Activated CD4-positive, alpha-beta T cell treated with anti-CD3 and anti-CD28 coated beads, Interleukin-2, amount 50 U/mL, for 48 hours (primary cell): ENCODE measurements at places on chromosomes 16 and 17.

DNA sequence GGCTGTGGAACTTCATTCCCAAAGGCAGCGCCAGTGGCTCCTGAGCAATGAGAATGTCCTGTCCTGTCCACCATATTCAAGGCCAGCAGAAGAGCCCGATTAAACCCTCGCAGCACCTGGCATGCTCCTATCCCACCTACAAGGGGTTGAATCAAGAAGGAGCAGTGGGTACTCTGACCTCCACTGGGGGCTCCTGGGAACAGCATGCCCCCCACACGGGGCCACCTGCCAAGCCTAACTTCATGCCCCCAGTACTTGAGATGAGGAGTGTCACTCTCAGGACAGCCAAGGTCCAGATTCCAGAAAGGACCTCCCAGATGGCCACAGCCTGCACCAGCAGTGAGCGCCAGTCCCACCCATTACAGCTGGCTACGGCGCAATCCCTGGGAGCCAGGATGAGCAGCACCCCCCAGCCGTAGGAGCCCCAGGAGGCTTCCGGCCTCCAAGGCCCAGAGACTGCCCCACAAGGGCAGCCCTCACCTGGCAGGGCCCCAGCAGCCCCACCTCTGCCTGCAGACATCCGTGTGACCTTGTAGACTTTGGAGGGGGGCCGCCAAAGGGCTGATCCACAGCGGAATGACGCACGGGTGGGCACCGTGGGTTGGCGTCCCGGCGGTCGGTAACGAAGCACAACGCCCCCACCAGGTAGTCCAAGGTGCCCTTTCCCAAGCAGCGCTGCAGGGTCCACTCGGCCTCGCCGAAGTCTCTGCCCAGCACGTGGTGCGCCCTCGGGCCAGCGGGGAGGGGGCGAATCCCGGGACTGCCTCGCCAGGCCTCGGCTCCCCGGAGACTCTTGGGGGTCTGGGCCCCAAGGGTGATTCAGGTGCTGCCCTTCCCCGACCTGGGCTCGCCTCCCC is 1.0 kb upstream of the MPDU1 start:
- no peak for DNase-seq

GRCh38 chr17:80472996-80473395 is 3.4 kb downstream of the NPTX1 start:
- DNase-seq: no peak

GRCh38 chr17:30717291-30718098 is 107.0 kb downstream of the CRLF3 start:
- no peak for DNase-seq

GRCh38 chr17:11551442-11551841 is 46.8 kb upstream of the DNAH9 start:
- no peak for DNase-seq

DNA sequence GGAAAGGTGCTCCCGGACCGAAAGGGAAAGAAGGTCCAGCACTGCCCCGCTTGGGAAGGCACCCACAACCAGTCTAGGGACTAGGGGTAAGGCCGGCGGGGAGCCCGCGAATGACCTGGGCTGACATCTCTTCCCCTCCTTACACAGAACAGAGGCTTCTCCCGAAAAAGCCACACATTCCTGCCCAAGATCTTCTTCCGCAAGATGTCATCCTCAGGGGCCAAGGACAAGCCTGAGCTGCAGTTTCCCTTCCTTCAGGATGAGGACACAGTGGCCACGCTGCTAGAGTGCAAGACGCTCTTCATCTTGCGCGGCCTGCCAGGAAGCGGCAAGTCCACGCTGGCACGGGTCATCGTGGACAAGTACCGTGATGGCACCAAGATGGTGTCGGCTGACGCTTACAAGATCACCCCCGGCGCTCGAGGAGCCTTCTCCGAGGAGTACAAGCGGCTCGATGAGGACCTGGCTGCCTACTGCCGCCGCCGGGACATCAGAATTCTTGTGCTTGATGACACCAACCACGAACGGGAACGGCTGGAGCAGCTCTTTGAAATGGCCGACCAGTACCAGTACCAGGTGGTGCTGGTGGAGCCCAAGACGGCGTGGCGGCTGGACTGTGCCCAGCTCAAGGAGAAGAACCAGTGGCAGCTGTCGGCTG is 1.5 kb downstream of the CNP start:
- no peak for DNase-seq

DNA sequence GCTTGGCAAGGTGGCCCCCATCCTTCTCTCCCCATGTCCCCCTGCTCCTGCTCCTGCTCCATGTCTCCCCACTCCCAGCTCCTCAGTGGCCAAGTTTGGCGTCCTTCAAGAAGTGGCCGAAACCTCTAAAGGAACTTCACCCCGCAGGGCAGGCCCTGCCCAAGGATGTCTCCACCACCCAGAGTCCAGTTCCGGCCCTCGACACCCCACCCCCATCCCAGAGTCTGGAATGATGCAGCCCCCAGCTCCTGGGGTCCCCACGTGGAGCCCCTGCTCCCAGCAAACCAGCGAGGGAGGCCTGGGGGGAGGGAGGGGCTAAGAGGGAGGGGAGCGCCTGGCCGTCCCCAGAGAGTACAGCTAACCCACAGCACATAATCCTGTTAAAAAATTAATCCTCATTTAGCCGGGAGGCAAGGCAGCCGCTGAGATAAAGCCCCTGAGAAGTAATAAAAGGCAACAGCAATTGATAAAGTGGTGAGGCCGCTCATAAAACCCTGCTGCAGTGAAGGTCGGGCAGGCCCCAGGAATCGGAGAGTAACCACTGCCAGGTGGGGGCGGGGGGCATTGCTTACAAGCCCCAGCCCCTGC is 9.9 kb upstream of the ENPP7 start:
- DNase-seq: no peak

DNA sequence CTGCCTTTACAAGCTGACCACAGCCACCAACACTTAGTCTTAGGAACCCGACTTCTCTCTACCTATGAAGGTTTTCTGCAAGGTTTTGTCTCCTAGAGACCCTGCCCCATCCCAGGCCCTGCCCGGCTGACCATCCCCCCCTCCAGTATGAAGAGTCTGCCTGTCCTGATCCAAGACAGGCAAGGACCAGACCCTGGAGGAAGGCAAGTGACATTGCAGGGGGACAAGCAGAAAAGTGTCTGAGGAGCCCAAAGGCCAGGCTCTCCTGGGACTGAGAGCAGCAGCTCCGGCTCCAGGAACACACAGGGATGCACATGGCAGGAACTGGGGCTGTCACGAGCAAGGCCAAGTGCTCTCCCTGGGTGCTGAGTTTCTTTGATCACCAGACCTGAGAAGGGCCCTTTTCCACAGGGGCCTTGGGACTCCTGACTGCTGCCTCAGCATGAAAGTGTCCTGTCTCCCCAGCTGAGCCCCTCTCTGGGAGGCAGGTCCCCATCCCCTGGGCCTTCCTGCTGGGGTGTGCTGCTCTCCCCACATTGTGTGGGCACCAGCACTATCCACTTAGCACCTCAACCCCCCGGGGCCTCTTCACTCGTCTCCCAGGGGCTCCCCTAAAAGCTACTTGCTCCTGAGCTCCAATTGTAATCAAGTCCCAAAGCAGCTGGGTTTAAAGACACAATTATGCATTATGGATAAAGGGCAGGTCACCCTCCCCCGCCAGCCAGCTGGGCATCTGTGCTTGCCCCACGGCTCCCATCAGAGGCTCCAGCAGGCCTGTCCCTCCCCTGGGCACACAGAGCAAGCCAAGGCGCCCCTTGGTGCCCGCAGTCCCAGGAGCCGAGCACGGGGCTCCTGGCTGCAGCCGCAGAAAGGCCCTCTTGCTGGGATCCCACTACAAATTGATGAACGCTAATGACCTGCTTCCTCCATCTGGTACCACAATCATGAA is 11.6 kb upstream of the CACNG4 start:
- no peak for DNase-seq

GRCh38 chr17:80316927-80317705 is 56.5 kb downstream of the RNF213 start:
- DNase-seq: no peak

- no peak for DNase-seq
Measured at GRCh38 chr17:59840329-59841090, 52.2 kb downstream of the TUBD1 start.

DNA sequence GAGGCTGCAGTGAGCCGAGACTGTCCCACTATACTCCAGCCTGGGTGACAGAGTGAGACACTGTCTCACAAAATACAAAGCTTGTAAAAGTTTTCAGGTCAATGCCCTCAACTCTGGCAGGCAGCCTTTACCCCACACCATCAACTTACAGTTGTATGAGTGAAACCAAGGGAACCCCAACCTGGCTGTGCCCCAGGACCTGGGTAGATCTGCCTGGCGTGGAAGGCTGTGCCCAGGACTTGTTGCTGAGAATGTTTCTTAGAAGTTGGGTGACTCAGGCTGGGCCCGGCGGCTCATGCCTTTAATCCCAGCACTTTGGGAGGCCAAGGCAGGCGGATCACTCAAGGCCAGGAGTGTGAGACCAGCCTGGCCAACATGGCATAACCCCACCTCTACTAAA is 7.8 kb downstream of the CES3 start:
- DNase-seq: no peak

GRCh38 chr16:3486506-3487215 is 8.6 kb downstream of the C16orf90 start:
- DNase-seq: no peak

GRCh38 chr16:67843343-67843765 is 1.2 kb downstream of the THAP11 start:
- no peak for DNase-seq

DNA sequence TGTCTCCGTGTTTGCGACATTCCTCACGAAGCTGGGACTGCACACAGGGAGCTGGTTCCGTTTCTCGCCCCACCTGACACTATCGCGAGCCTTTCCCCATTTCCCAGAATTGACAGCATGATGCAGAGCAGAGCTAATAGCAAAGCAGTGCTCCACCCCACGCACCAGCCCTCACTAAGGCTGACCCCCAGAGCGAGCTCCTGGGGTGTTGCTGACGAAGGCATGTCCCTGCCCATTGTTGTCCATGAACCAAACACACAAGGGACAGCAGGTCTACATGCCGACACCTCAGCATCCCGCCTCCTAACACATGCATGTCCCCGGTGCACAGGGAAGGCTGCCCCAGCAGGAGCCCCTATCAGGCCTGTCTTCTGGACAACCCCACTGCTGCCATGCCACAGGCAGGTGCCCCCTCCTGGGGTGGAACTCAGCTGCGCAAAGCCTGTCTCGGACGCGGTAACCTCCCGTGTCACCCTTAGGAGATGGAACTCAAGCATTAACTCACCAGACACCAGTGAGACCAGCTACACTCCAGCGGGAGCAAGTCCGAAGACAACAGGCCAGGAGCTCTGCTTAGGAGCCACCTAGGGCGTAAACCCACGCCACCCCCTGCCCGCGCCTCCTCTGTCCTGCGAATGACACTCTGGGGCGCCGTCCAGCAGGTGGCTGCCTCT is 16.9 kb upstream of the TRAP1 start:
- no peak for DNase-seq

- no peak for DNase-seq
Measured at GRCh38 chr17:59387351-59388068, 56.1 kb downstream of the YPEL2 start.

GRCh38 chr17:73013816-73014663 is 78.4 kb downstream of the SLC39A11 start:
- DNase-seq: no peak

DNA sequence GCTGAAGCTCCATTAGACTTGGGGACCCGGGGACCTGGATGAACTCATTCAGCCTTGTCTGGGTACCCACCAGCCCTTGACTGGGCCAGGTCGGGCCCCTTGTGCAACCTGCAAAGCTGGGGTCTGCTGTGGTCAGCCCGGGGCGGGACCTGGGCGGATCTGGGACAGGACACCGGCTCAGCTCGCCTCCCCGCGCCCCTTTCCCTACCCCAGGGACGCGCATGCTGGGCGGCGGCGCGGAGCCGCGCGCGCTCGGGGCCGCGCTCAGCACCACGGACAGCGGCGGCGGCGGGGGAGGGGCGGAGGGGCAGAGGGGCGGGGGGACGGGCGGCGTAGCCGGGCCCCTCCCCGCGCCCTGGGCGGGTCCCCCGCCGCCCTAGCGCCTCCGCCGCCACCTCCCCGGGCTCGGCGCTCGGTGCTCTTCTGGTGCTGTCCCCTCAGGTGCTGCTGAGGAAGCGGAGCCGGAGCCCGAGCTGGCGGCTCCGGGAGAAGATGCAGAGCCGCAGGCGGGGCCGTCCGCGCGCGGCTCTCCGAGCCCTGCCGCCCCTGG is 7.4 kb downstream of the ACD start:
- no peak for DNase-seq

- no peak for DNase-seq
Measured at GRCh38 chr17:5027916-5028315, 7.3 kb downstream of the SLC52A1 start.

- DNase-seq: peak; percentile 57
Measured at GRCh38 chr17:59329176-59330052, 2.0 kb upstream of the YPEL2 start.

DNA sequence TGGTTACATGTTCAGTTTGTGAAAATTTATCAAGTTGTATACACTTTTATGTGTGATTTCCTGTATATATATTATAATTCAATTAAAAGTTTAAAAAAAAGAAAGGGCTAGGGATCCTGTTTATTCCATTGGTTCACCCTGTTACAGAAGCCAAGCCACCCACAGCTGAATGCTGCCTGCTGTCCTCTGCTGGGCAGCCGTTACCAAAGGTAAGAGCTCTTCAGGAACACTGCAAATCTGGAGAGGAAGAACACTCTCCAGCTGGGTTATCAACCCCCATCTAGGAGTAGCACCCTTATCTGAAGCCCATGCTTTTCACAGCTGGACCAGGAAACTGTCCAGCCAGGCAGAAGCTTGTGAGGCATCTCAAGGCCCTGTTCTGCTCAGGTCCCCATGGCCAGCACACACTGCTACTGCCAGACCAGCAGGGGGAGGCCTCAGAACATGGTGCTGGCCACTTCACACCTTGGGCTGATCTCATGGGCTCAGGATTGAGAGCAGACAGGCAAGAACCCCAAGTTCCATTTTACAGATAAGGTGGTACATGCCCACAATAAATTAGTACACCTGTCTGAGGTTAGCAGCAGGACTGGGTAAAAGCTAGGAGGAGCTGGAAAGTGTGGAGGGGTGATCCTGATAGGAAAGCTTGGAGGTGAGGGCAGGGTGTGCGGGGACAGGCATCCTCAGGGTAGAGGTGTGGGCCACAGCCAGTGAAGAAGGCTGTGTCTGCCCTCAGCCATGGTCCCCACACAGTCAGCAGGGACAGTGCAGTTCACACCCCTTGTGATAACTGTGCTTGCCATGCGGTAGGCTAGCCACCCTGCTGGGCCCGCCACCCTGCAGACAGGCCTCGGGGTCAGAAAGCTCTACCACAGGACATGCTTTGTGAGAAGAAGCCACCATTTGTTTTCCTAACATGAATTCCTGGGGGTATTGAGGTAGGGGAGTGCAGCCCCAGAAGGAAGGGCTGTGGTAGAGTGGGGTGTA is 54.3 kb upstream of the SREBF1 start:
- peak; percentile 37 for DNase-seq

DNA sequence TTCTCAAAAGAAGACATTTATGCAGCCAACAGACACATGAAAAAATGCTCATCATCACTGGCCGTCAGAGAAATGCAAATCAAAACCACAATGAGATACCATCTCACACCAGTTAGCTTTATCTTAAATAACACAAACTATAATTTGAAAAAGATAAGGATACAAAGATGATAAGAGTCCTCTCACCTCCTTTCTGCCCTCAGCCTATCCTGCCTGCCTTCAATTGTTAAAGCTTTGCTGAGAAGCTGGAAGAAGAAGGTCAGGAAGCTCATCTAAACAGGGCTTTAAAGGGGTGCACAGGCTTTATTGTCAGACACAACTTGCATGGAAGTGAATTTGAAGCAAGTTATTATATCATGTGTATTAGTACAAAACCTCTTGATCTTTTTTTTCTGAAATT is 676.3 kb upstream of the GOT2 start:
- DNase-seq: no peak
